ENCODE measurements at places on chromosomes 3 and 15. TPM values are rescaled to one million over a fixed set of nuclear protein-coding genes. Genes with fewer than 3 reads are reported as not detected.
A peak's percentile ranks its signal among the peaks of the same experiment; 100 is the strongest.

The FURIN gene
- total RNA-seq, result 101 TPM

The DOCK3 gene
- total RNA-seq, result 0.09 TPM

The DNASE1L3 gene
- 1.2 TPM for total RNA-seq

The GPR62 gene
- not detected for total RNA-seq

GRCh38 chr15:67945951-67946700 is 106.3 kb upstream of the RNU6-1 start:
- DNase-seq, result no peak

GRCh38 chr15:65132878-65133547 is 595 bp downstream of the PDCD7 start:
- peak; percentile 29 for DNase-seq

- no peak for DNase-seq
Observed at GRCh38 chr3:188124184-188124583, 29.8 kb upstream of the LPP start.

DNA sequence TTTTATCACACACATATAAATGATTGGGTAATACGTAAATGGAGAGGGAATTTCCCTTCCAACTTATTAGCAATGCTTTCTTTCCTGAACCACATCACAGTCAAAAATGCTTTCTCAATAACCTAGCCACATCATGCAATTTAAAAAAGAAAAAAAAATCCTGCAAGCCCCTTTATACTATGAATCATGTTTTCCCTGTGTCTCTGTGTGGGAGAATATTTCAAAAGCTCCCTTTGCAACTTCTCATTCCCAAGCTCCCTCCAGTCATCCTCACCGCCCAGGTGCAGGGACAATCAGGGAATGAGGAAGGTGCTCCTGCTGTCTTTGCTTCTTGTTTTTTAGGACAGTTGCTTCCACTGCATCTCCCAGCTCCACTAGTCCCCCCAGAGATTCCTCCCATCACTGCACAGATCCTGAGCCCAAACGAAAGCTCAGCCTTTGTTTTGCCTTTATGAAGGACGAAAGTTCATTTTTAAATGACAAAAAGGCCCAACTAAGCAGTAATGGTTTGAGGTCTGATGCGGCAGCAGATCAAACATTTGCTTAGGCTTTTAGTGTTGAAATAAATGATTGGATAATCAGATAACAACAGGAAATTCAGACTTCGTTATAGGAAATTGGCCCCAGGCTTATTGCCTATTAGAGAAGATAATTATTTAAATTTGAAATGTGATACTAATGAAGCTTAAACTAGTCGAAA is 47.8 kb upstream of the ADGRG7 start:
- DNase-seq, result no peak

GRCh38 chr15:25060472-25060803 is 105.7 kb downstream of the SNRPN start:
- DNase-seq, result no peak

DNA sequence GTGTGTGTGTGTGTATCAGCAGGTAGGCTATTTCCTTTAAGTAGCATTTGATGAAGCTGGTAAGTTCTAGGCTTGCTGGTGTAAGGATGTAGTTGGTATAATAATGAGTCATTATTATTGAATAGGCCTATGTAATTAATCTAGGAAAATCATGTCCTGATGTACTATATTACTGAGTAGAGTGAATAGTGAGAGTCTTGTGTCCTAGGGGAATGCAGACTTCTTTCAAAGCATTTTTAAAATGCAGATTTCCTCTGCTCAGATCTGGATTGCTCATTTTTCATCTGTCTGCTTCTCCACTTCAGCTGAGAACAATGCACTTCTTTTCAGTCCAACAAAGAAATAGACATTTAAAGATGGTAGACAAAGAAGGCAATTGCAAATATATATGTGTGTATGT is 434.2 kb upstream of the ONECUT1 start:
- no peak for DNase-seq

DNA sequence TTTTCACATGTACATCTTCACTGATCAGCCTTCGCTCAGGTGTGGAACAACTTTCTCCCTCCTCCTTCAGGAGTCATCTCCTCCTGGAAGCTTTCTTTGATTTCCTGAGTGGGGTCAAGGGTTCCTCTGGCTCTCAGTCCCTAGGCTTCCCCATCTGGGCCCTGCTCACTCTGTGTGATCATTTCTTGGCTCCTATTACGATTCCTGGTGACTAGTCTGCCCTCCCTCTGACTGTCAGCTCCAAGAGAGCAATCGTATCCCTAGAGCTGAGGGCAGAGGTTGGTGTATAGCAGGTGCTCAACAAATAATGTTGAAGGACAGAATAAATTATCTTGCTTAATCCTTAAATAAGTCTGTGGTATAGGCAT is 15.3 kb upstream of the PRKCD start:
- no peak for DNase-seq

- DNase-seq, result no peak
Observed at GRCh38 chr3:156646958-156647357, 27.4 kb upstream of the TIPARP start.

DNA sequence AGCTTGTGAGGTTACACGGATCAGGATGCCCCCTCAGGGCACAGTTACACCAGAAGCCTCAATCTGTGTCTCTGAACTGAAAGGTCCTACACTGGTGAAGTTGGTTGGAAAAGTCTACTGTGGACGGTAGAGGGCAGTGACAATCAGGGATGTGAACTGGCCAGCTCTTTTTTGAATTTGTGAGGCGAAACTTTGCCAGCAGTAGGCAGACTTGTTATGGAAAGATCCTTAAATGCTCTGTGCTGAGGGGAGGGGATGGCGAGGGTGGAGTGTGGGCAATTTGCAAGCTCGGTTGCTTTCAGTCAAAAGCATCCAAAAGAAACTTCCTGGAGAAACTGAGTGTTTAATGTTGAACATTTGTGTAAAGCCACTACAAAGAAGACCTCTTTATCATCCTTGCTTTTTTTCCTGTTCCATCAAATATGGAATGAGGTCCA is 127.4 kb upstream of the ABHD17C start:
- peak; percentile 41 for DNase-seq

All from left colon (tissue), 2 donors.